ENCODE measurements at places on chromosomes 11 and 22.
A peak's percentile ranks its signal among the peaks of the same experiment; 100 is the strongest.

GRCh38 chr11:20059587-20060021 is 100.7 kb downstream of the DBX1 start:
- no peak for DNase-seq

- DNase-seq: no peak
Observed at GRCh38 chr11:34624069-34624468, 3.2 kb downstream of the EHF start.

- DNase-seq: no peak
Observed at GRCh38 chr11:66178871-66179270, 89.6 kb upstream of the RAB1B start.

DNA sequence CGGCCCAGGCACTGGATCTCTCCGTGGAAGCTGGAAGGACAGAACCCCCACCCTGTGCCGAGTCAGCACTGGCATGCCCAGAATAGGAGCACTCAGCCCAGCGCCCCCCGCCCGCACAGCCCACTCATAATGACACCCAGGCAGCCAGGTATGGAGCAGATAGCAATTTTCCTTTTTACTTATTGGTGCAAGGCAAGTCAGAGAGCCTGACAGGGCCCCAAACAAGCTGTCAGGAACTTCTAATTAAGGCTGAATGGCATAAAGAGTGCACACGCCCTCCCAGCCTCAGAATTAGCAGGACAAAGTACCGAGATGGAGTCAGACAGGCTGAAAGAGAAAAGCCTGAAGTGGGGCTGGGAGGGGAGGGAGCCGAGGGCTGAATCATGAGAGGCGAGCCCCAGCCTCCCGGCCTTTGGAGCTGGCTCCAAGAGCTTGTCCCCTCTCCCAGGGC is 76.9 kb downstream of the DSCAML1 start:
- DNase-seq: peak; percentile 63

GRCh38 chr11:126410649-126411048 is 55.2 kb downstream of the ST3GAL4 start:
- DNase-seq: no peak

GRCh38 chr11:1707751-1708150 is 10.8 kb downstream of the KRTAP5-6 start:
- DNase-seq: no peak

- no peak for DNase-seq
Observed at GRCh38 chr11:41983475-41983874, 524.0 kb upstream of the LRRC4C start.

DNA sequence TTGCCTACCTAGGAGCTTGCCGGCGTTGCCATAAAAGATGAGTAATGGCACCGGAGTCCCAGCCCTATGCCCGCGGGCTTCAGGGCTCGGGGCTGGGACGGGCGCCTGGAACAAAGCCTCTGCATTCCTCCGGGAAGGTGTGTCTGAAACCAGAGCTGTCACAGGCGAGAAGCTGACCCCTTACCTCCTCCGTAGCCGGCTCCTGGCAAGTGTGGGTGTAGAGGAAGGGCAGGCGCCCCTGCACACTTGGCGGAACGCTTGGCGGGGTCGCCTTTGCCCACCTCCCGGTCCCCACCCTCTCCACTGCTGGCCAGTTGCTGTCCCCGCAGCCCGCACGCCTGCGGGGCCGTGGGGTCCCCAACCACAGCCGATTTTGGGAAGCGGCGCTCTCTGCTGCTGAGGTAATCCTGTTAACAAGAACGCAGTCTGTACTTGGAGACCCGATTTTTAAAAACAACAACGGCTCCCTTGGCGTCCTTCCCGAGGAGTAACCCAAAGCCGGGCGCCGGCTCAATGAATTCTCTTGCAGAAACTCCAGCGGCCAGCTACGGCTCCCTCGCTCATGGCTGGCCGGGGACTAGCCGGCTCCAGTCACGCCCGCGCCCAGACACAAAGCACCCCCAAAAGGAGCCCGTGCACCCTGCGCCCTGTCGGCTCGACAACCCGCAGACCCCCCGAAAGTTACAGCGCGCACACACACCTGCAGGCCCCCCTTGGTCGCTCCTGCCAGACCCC is 89.2 kb downstream of the PLEKHA7 start:
- no peak for DNase-seq

GRCh38 chr11:65781152-65781961 is 581 bp upstream of the AP5B1 start:
- DNase-seq: no peak

GRCh38 chr22:50046481-50047245 is 11.4 kb downstream of the TTLL8 start:
- DNase-seq: no peak

- no peak for DNase-seq
Observed at GRCh38 chr11:60182541-60183330, at the start of gene MS4A6A. TSS of gene MS4A6A (minus strand) at chr11:60183083. CDS start at chr11:60181727, 1,356 bp downstream.

DNA sequence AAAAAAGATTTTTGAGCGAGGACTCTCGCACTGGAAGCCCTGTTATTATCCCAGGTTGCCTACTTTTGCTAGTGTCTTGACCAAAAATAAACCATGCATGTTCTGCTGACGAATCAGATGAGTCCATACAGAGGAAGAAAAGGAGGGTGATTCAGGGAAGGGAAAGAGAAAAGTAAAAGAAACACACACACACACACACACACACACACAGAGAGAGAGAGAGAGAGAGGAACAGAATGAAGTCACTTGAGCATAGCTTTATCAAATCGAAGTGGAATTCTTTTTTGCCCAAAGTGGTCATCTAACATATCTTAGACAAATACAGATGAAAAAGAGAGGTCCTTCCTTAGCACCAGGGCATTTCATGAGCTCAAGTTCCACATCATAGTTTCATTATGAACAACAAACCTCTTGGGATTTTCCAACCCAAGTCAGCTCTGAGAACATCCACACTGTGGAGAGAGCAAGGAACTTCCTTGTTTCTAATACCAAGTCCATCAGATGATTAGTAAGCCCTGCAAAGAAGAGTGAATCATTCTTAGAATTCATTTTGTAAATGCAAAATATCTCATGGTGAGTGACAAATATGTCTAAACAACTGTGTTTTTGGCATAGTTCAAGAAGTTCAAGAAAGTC is 7.7 kb upstream of the MMP12 start:
- no peak for DNase-seq

Measured in NCI-H1417 treated with DMSO at 0.1 percent for 48 hours (cell line).